Activated CD4-positive, CD25-positive, alpha-beta regulatory T cell treated with anti-CD3 and anti-CD28 coated beads, Interleukin-2, amount 50 U/mL, for 16 hours (primary cell): ENCODE measurements at places on chromosomes 1 and 21.

GRCh38 chr1:110605901-110606656 lies at the start of gene KCNA2:
Gene KCNA2 (minus strand): TSS chr1:110606358. CDS start chr1:110604782, 1,576 bp downstream.
- DNase-seq: no peak

DNA sequence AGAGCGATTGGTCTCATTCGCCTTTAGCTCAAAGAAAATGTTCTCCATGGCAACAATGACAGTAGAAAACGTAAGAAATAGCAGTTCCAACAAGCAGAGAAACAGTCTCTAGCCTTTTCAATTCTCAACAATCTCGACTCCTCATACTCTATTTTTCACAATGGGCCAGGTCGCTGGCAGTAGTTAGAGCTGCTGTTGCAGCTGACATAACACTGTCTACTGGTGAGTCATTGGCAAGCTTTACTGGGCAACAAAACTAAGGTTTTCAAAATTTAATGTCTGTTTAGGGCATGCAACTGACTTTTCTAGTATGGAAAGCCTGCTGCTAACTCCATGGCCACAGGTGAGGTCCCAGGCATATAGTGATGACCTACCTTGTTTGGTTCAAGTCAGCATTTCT lies 221.1 kb upstream of the KAZN start:
- DNase-seq: no peak

DNA sequence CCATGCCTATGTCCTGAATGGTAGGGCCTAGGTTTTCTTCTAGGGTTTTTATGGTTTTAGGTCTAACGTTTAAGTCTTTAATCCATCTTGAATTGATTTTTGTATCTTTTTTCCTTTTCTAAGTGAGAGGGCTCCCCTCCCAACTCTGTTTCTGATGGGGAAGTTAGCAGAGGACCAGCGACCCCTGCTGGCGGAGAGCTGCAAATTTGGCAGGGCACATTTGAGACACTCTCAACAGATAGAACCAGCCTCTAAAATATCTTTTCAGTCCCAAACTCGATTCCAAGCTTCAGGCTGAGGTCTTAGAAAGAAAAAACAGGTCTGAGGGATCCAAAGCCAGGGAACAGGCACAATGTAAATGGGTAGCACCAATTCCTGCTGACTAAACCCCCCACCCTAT lies 32.5 kb downstream of the LRRC3 start:
- DNase-seq: no peak

DNA sequence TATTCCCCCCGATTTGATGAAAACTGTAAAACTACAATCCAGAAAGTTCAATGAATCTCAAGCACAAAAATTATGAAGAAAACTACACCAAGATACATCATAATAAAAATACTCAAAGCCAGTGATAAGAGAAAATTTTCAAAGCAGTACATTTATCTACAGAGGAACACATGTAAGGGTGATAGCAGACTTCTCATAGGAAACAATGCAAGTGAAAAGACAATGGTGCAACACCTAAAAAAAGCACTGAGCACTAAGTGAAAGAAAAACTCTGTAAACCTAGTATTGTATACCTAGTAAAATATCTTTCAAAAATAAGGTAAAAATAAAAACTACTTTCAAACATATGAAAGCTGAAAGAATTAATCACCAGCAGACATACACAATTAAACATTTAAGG lies 76.1 kb upstream of the IRF2BP2 start:
- DNase-seq: no peak

GRCh38 chr1:160353223-160353622 lies 10.0 kb downstream of the NCSTN start:
- DNase-seq: no peak

GRCh38 chr1:115877511-115877910 lies 36.6 kb upstream of the NHLH2 start:
- no peak for DNase-seq

GRCh38 chr1:36782785-36783184 lies 251.5 kb downstream of the GRIK3 start:
- DNase-seq: no peak

DNA sequence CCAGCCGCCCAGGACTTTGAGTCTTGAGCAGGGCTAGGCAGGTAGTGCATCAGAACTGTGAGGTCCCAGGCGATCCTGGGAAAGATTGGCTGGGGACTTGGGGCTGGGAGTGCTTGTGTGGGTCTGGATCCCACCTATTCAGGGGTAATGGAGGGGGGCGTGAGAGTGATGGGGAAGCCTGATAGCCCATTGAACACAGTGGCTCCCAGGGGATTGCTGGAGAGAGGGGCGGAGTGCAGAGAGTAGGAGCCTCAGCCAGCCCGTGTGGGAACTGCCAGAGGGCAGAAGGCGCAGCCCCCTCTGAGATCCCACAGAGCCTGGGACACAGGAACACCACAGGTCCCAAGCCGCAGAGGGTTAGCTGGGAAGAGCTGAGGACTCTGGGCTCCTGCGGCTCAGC lies 19.3 kb upstream of the PDZK1IP1 start:
- no peak for DNase-seq

DNA sequence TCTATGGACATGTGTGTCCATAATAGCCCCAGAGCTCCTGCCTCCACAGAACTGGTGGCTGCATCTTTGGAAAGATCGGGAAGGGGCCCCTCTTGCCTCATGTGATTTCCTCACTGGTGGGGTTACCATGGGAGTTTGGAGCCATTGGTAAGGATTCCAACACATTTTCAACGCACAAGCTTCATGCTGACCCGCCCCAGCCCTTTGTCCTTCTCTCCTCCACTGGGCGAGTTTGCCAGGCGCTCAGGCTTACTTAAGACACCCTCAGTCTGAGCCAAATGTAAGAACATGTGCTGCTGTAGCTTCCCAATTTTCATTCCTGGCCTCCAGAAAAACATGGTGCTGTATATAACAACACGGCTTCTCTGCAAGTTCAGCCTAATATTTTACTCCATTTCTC lies 72.4 kb downstream of the ATP5PO start:
- no peak for DNase-seq

DNA sequence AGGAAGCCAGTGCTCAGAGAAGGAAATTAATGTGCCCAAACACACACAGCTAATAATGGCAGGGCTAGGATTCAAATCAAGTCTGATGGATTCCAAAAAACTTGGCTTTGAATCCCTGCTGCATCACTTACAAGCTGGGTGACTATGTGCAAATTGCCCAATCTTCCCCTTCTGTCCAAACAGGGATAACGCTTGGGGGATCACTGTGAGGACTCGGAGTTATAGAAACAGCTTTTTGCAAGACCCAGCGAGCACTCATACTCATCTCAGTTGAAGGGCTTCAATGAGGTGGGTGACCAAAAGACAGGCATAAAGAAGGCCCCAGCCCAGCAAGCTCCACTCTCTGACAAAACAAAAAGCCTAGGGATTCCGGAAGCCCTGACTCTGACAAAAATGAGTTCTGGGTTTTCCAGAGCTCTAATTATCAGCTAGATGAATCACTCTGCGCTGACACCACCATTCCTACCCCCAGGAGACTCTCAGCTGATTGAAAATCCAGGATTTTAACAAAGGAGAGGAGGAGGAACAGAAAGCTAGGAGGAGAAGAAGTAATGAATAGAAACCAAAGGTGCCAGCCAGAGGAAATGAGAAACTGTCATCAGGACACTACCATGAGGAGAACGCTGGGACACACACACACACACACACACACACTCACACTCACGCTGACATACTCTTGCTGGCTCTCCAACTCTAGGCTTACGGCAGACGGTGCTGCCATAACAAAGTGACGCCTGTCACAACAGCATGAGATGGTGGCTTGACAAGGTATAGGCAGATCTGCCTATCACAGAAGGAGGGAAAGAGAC lies 1.6 kb upstream of the STK40 start:
- DNase-seq: no peak

GRCh38 chr1:117753652-117754051 lies 147.8 kb downstream of the TENT5C start:
- no peak for DNase-seq

- DNase-seq: no peak
Measured at GRCh38 chr1:168301664-168302320, 21.1 kb downstream of the TBX19 start.

- DNase-seq: no peak
Measured at GRCh38 chr21:16619281-16619680, 889.5 kb downstream of the USP25 start.

GRCh38 chr1:24961334-24961733 lies 31.3 kb upstream of the RUNX3 start:
- DNase-seq: no peak

DNA sequence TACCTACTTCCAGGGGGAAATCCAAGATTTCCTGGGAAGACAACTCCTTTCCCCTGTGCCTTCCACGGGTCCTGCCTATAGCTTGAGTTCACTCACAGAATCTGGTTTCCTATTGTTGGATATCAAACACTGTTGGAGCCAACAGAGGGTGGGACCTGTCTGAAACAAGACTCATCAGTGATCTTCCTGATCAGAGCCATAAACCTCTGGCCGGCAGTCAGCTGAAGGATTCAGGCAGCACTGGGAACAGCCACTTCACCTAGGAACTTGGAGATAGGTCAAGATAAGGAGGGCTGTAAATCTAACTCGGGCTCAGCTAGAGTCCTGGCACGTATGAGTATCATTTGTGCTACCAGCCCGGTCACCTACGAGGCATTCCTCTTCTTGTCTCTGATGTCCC lies 23.3 kb downstream of the SH3BP5L start:
- DNase-seq: no peak

DNA sequence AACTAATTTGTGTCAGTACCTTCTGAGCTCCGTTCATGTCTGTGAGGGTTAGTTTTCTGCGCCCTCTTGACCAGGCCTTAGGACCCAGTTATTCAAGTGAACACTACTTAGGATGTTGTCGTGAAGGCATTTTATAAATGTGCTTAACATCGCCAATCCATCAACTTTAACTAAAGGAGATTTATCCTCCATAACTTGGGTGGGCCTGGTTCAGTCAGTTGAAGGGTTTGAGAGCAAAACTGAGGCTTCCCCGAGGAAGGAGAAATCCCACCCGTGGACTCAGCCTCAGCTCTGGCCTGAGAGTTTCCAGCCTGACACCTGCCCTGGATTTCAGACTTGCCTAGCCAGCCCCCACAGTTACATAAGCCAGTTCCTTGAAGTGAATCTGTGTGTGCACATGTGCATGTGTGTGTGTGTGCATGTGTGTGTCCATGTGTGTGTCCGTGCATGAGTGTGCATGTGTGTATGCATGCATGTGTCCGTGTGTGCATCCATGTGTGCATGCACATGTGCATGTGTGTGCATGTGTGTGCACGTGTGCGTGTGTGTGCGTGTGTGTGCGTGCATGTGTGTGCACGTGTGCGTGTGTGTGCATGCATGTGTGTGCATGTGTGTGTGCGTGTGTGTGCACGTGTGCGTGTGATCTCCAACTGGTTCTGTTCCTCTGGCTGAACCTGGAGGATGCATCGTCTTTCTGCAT lies 62.1 kb upstream of the PDE9A start:
- no peak for DNase-seq

DNA sequence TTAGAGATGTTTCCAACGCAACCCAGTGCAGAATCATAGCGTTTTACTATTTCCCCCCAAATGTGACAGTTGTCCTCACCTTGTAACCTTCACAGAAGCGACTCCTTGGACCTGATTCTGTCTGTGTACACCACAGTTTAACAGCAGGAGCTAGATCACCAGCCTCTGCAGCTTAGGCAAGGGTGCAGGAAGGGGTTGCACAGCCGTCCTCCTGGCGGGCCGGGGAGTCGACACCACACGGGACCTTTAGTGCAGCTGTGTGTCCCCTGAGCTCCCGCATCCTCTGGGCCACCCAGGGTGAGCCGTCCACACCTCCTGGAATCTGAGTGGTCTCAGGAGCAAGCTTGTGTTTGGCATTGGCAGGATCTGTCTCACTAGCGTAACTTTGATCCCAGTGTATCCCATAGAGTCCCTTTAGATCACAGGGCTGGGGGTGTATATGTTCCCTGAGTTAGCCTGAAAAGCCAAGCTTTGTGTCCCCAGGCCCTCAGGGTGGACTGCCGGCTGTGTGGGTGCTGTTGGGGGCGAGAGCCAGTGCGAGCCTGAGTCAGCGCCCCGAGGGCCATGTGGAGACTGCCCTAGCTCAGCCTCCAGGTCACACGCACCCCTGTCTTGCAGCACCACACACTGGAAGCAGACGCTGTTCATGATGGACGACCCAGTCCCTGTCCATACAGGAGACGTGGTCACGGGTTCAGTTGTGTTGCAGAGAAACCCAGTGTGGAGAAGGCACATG lies 27.5 kb downstream of the PRMT2 start:
- no peak for DNase-seq

GRCh38 chr1:63463248-63463647 lies 59.8 kb downstream of the ITGB3BP start:
- DNase-seq: no peak
